ENCODE measurements at places on chromosomes 3 and 15.

- no peak for DNase-seq
These were observed 13.4 kb downstream of the TMEM202 start for GRCh38 chr15:72411544-72411943.

DNA sequence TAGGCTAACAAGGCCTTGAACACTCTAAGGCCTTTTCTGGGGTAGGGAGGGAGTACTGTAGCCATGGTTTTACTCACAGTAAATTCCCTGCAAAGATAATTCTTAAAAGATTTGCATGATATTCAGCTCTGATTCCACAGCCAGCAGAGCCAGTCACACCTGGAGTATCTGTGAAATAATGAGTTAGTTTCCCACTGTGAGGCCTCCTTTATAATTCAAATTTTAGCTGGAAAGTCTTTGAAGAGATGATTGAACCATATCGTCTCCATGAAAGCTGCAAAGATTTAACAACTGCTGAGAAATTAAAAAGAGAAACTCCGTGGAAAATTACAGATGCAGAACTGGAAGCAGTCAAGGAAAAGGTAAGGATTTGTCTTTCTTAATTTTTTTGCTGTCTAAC lies 32.3 kb upstream of the DUT start:
- no peak for DNase-seq

- no peak for DNase-seq
These were observed 923.6 kb downstream of the TUSC7 start for GRCh38 chr3:117633207-117633606.

DNA sequence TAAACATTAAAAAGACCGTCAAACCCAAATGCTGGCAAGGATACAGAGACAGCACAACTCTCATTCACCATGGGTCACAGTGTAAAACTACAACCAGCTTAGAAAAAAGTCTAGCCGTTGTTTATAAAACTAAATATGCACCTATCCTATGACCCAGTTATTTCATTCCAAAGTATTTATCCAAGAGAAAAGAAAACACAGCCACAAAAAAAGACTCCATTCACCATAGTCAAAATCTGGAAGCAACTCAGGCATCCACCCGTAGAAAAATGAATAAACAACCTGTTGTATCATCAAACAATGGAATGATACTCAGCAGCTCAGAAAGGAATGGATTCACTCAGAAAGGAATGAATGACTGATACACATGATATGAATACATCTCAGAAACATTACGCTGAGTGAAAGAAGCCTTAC lies 28.6 kb downstream of the PLD1 start:
- DNase-seq, result no peak

GRCh38 chr15:92624401-92624991 lies 31.1 kb downstream of the FAM174B start:
- DNase-seq, result no peak

DNA sequence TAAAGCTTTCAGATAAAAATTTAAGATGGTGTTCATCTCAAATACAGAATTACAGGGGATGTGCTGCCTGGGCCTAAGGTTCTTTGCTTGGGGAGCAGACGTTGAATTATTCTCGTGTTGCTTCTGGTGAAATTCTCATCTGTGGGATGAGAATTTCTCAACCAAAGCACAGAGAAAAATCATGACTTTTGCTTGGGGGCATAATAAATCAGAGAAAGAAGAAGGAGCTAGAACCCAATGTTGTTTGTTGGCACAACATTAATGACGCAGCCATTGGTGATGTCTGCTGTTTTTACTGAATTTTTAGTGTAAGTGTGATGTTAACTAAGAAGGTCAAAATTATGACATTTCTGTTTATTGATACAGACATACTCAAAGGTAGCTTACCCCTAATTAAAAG lies 35.7 kb downstream of the P3H2 start:
- no peak for DNase-seq

GRCh38 chr3:79314962-79315361 lies 452.8 kb downstream of the ROBO1 start:
- DNase-seq, result no peak

DNA sequence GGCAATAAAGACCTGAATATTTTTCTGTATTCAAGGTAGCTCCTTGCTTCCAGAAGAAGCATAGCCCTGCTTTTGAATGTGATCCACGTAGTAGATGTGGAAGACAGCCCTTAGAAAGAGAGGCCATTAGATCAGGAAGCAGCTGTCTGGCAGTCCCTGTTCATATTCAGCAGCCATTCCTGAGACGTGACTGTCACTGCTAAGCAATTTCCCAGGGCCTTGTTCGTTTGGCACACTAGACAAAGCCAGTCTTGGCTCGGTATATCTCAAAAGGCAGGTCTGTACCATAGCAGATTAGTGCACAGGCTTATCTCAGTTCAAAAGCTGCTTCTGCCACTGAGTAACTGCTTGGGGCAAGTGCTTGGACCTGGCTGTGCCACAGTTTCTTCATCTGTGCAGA lies 287.8 kb upstream of the MCTP2 start:
- no peak for DNase-seq

DNA sequence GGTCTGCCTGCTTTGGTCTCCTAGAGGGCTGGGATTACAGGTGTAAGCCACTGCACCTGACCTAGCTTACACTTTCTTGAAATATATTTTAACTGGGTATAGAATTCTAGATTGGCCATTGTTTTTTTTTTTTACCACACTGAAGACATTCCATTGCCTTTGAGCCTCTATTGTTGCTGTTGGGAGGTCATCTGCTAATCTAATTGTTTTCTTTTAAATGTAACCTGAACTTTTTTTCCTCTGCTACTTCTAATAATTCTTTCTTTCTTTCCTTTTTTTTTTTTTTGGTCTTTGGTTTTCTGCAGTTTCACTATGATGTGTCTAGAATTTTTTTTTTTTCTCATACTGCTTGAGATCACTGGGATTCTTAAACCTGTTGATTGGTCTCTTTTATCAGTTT lies 28.1 kb downstream of the ERICH6 start:
- DNase-seq, result no peak

DNA sequence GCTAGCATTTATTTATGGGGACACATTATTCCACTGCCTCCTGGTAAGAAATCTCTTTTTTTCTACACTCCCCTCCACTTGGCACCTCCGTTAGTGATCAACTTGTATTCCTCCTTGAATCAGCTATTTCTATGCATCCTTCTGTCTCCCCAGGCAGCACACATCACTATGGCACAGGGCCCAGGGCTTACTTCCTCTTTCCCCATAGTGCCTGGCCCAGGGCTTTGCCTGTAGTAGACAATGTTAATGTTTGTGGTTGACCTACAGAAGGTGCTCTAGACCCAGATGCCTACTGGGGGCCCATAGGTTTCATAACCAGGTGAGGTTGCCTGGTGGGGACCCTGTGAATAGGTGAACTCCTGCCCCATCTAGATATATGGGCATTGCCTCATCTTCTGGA lies 44.9 kb downstream of the EPHB1 start:
- no peak for DNase-seq

GRCh38 chr3:66860771-66861170 lies 137.3 kb upstream of the KBTBD8 start:
- DNase-seq, result no peak

GRCh38 chr15:42737529-42738328 lies 801 bp upstream of the CDAN1 start:
- no peak for DNase-seq

GRCh38 chr15:85527895-85528294 lies 147.5 kb downstream of the AKAP13 start:
- no peak for DNase-seq

DNA sequence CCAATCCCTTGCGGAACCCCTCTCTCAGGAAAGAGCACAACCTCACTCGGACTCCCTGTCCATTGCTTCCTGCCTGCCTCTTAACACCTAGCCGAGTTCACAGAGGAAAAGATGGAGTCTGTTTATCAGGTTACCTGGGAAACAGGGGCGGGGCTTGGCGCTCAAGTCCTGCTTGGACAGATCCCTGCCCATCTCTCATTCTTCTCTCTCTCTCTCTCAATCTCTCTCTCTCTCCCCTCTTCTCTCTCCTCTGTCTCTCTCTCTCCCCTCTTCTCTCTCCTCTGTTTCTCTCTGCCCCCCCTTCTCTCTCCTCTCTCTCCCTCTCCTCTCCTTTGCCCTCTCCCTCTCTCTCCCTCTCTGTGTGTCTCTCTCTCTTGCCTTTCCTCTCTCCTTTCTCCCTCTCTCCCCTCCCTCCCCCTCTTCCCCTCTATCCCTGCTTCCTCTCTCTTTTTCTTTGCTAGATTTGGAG lies at the start of gene EFHB:
EFHB (minus strand) TSS at position 120 of the 469 bp plus-strand sequence. CDS start 199 bp downstream, outside the sequence.
- no peak for DNase-seq

- DNase-seq, result no peak
These were observed 29.7 kb upstream of the STRIT1 start for GRCh38 chr3:155323063-155323666.

GRCh38 chr3:55091381-55092225 lies 163.7 kb upstream of the LRTM1 start:
- DNase-seq, result no peak

DNA sequence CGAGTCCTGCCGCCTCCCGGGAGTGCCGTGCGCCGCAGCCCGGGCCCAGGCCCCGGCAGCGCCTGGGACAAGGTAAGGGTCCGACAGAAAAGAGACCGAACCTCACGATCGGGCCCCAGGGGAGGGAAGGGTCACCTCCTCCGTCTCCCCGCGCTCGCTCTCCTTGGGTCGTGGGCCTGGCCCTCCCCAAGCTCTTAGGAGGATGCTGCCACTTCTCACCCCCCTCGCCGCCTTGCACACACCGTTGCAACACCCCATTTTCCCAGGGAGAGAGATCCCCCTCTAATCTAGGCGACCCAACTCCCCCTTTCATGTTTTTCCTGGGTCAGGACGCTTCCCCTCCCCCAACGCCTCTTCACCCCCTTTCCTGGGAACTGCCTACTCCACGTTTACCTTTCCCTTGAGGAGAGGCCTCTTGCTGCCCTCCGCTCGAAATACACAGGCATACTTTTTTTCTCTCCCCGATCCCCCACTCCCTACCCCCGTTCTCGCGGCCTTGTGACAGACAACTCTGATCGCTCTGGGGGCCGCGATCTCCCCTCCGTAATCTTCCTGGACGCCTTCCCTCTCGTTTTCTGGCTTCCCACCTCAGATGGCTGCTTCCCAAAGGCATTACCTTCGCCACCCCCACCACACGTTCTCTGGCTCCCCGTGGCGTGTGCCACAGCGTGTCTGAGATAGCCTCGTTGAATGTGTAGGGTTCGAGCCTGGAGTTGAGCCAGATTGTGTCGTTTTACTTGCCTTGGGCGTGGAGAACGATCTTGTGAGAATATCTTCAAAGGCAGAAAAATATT lies 688 bp downstream of the SETD5 start:
- no peak for DNase-seq

All from CD4-positive, alpha-beta T cell treated with Interleukin-4 for 4 hours (primary cell).